ENCODE measurements at places on chromosomes 3 and 15. TPM values are rescaled to one million over a fixed set of nuclear protein-coding genes. Genes with fewer than 3 reads are reported as not detected.

GHSR gene
- not detected for total RNA-seq

GRCh38 chr3:185381320-185382058, 18.6 kb downstream of the MAP3K13 start:
- H3K27me3 ChIP-seq = no peaks in the 10 kb centered on the region
- no peaks in the 10 kb centered on the region for H3K4me1 ChIP-seq
- H3K27ac ChIP-seq = no peak overlapping the region
- no peaks in the 10 kb centered on the region for H3K36me3 ChIP-seq
- H3K4me3 ChIP-seq = no peak overlapping the region
- DNase-seq = no peak

- peaks cover 25% of the 10 kb centered on the region for H3K4me1 ChIP-seq
- H3K36me3 ChIP-seq = peaks cover 9% of the 10 kb centered on the region
- H3K4me3 ChIP-seq = no peak overlapping the region
- no peak overlapping the region for H3K27ac ChIP-seq
- DNase-seq = no peak
These were observed 13.8 kb upstream of the MUSTN1 start for GRCh38 chr3:52848617-52849016.

GRCh38 chr3:158711886-158712285, 20.4 kb downstream of the RARRES1 start:
- H3K36me3 ChIP-seq = no peaks in the 10 kb centered on the region
- H3K27ac ChIP-seq = no peak overlapping the region
- H3K4me1 ChIP-seq = no peaks in the 10 kb centered on the region
- no peak for DNase-seq

DNA sequence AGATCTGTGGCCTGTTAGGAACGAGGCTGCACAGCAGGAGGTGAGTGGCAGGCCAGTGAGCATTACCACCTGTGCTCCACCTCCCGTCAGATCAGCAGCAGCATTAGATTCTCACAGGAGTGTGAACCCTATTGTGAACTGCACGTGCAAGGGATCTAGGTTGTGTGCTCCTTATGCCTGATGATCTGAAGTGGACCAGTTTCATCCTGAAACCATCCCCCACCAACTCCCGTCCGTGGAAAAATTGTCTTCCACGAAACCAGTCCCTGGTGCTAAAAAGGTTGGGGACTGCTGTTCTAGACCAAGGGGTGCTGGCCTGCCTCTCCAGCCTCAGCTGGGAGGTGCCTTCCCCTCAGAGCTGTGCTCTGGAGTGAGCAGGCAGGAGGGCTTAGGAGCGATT, 61.4 kb downstream of the RPLP1 start:
- H3K4me3 ChIP-seq = no peak overlapping the region
- no peaks in the 10 kb centered on the region for H3K27me3 ChIP-seq
- no peaks in the 10 kb centered on the region for H3K36me3 ChIP-seq
- no peaks in the 10 kb centered on the region for H3K4me1 ChIP-seq
